H54 (cell line): ENCODE measurements at places on chromosomes 2 and 18.

GRCh38 chr2:233977296-233977837 lies 60.2 kb downstream of the TRPM8 start:
- no peak for DNase-seq

GRCh38 chr18:61679836-61680235 lies 213.0 kb downstream of the RNF152 start:
- DNase-seq = no peak

GRCh38 chr18:6741232-6741663 lies 11.7 kb downstream of the ARHGAP28 start:
- peak; percentile 44 for DNase-seq

DNA sequence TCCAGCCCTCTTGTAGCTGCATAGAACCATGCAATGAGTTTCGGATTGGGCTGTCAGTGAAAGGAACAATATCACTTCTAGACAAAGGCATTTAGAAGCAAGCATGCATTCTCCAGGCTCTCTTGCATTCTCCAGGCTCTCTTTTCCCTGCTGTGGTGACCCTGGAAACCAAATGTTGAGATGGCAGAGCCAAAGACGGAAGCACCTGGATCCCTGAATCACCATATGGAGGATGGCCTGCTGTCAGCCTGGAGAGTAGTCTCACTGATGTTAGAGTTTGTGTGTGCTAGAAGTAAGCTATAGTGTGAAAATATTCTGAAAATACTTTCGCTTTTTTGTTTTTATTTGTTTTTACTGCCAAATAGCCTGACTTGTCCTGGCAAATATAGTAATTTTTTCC lies 203.9 kb downstream of the C1D start:
- DNase-seq = no peak

GRCh38 chr2:157290525-157290924 lies 33.0 kb downstream of the GALNT5 start:
- no peak for DNase-seq

DNA sequence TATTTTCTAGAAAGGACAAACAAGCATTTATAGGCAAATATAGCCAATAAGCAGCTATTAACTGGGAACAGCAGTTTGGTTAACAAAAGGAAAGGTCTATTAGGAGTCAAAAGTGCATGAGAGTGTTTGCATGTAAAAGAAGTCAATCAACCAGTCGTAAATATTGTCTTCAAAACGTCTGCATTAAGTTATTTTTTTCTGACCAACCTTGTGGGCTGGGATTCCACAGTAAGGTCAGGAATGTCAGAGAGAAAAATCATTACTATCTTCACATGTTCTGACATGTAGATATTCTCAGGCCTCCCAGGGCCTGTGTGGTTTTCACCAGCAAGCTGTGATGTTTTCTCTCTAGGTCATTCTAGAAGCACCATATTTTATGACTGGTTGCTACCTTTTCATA lies 922.5 kb downstream of the SUCLG1 start:
- no peak for DNase-seq

DNA sequence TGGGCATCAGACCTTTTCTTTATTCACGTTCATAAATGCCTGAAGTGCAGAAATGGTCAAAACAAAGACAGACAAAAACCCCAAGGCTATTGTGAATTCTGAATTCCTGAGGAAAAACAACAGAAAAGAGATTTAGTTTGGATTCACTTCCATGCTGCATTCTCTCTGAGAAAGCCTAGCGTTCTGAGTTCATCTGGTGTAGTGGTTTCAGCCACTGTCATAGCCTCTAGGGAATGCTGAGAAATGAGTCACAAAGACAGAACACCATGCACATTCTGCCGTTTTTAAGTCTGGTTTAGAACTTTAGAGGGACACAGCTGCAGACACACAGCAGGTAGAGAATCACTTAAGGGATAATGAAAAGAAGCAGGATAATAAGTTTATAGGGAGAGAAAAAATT lies 93.8 kb downstream of the LRP1B start:
- no peak for DNase-seq

DNA sequence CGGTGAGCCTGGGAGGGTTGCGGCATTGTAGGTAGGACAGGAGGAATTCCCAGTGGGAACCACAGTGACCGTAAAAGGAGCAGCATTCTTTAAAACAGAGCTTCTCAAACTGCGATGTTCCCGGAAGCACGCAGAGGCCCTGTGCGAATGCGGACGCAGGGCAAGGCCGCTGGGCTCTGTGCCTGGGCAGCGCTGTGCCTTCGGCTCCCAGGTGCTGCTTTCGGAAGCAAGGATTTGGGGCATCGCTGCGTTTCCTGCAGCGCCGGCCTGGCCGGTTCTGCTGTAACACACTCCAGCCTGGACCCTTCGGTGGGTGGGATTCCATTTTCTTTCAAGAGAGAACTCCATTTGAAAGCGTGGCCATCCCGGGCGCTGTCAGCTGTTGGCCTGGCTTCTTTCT lies 118.6 kb downstream of the PTGR3 start:
- DNase-seq = no peak

DNA sequence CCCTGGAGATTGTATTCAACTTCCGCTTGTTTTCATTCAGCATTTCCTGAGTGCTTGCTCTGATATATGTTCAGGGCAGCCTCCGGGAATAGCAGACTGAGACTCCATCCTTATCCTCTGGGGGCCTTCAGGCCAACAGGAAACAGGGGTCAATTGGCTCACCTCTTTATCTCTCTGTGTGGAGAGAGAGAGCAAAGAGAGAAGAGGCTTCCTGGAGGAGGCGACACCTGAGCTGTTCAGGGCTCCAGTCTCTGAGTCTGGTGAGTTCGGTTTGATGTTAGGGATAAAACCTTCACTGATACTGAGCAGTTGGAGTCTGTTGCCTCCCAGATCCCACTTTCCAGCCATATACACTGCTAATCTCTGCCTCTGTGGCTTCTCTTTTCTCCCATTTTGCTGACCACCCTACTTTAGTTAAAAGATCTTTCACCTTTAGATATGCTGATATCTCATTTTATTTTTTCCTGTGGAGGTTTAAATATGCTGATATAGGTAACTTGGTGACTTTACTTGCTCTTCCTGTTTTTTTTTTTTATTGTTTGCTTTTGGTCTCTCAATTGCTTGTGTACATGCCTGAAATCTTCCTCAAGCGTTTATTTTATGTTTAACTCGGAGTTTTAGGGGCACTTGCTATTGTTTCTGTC lies 56.9 kb downstream of the KCNS3 start:
- DNase-seq = no peak

- DNase-seq = no peak
Observed at GRCh38 chr2:47737-48136, 1.4 kb upstream of the FAM110C start.

DNA sequence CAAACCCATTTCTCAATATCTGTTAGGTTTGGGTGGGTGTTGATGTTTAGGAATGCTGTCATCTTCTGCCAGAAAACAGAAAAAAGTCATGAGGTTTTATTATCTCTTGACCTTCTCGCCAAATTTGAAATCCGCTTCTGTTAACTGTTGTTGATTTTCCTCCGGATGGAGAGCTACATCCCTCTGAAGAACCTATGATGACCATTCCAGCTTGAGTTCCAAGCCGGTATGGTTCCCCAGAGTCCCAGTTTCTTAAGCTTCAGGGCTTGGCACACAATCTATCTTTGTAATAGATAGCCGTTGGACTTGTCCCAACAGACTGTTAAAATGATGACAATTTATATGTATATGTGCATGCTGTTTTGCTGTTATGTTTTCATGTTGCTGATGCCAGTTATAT lies 1201.0 kb downstream of the LRP1B start:
- DNase-seq = no peak

DNA sequence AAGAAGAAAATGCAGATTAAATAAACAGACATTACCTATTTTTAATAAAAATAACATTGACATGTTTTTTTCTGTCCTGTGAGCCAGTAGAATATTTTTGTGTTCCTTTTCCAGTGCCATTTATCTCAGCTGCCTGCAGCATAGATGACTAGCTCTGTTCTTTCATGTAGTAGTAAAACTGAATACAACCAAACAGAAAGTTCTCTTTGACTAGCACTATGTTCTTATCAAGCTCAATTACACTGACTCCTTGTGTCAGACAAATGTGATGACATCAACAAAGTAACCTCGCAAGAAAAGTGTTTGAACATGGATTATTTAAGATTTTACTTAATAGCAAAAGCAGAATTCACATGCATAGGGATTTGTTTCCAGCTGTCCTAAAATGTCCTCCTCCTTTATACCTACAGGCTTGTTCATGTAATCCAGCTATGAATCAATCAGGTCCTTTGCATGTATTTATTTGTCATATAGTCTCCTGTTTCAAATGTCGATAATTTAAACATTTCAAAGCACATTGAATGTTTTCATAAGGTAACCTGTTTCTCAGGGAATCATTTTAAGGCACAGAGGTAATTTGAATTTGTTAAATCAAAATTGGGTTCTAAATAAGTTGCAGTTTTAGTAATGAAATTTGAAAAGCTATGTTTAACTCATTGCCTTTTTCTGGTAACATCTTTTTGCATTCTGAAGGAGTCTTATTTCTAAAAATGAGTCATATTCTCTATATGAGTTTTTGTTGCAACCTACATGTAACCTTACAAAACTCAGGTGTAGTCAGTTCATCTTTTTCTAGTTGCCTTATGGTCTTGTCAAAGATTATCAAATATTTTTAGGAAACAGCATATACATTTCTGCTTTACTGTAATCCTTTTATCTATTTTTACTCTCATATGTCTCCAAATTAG lies 215.3 kb upstream of the GULP1 start:
- DNase-seq = no peak

DNA sequence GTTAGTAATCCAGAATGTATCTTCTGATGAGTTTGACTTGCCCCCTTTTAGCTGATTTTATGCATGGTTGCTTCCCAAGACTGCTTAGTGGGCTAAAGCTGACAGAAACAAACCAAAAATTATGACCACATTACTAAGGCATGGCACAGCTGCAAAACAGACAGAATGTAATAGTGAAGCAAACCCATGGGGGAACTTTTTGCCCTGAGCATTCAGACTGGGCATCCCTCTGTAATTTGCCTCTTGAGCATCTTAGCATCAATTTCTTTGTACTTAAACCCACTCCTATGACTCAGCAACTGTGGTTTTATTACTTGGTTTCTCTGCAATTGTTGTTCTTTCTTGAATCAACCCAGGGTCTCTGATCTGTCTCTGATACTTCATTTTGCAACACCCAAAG lies 487.3 kb upstream of the DCC start:
- no peak for DNase-seq
